ENCODE measurements at places on chromosomes 1 and 21.

DNA sequence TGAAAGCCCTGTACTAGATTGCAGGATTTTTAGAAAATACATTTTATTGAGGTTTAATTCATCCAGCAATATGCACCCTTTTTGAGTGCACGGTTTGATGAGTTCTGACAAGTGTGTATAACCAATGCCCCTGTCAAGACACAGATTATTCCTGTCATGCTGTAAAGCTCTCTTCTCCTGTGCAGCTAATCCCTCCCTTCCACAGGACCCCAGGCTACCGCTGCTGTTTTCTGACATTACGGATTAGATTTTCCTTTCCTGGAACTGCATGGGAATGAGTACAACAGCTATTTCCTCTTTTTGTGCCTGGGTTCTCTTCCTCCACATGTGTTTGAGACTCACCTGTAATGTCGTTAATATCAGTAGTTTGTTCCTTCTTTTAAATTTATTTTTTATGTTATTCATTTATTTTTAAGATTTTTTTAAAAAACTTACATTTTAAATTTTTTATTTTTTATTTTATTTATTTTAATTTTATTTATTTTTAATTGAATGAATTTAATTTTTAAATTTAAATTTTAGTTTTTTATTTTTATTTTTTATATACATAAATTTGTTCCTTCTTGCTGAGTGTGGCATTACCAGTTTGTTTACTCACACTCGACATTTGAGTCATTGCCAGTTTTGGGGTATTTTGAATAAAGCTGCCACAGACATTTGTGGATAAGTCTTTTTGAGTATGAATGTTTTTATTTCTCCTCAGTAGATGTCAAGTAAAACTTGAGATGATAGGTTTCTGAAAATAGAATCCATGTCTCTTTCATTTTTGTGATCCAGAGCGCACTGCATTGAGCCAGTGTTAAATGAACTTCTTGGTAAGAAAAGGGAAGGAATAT, 79.0 kb upstream of the B3GALT5 start:
- DNase-seq, result no peak

GRCh38 chr1:12596007-12596821, 21.8 kb downstream of the DHRS3 start:
- peak; percentile 96 for DNase-seq

DNA sequence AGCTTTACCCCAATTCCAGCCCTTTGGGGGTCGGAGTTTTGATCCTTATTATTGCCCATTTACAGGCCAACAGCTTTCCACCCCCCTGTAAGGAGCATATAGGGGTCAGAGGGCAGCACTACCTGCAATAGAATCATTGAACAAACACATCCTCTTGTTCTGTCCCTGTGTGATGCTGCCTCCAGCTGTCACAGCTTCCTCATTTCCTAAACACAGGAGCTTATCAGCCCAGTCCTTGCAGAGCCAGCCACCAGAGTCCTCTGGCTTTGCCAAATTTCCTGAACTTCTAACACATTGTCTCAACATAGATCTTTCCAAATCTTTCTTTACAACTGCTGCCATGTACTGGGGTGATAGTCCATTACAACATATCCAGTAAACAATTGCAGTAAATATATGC, 32.8 kb upstream of the PTBP2 start:
- no peak for DNase-seq

DNA sequence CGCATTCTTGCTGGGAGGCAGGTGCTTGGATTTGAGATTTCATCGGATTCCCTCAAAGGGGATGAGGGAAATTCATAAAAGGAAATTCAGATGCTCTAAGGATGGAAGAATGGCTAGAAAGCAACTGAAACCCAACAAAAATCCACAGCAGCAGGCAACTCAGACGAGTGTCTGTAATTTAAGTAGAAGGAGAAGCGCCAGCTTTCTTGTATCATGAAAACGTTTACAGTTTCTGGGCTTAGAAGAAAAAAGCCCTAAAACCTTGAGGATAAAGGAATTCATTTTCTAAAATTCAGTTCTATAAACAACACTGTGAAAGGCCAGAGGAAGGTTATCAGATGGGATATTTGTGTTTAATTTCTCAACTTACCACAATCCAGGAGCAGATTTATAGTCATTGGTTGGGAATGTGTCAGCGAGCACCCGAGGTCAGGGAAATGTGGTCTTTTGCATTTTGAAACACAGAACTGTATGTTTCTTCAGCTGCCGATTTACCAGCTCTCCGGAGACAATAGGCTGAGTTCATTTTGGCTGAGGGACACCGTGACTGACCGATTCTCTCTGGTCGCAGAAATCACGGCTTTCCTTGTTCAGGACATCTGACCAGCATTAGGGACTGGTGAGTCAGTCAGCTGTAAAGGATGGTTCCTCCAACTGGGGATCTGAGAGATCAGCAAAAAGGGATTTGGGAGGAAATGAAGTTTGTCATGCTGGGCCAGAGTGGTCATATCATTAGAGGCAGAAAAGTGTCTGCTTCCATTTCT, 111.6 kb upstream of the ERRFI1 start:
- DNase-seq, result no peak

GRCh38 chr1:231757759-231758158, 131.2 kb downstream of the DISC1 start:
- DNase-seq, result no peak
